ENCODE measurements at places on chromosomes 7 and 10.
A peak's percentile ranks its signal among the peaks of the same experiment; 100 is the strongest.

- H3K27me3 ChIP-seq = no peaks in the 10 kb centered on the region
- no peak overlapping the region for H3K27ac ChIP-seq
- peaks cover 4% of the 10 kb centered on the region for H3K4me1 ChIP-seq
- DNase-seq = peak; percentile 68
- H3K36me3 ChIP-seq = no peaks in the 10 kb centered on the region
Observed at GRCh38 chr7:151448261-151449252, 8.6 kb upstream of the CRYGN start.

DNA sequence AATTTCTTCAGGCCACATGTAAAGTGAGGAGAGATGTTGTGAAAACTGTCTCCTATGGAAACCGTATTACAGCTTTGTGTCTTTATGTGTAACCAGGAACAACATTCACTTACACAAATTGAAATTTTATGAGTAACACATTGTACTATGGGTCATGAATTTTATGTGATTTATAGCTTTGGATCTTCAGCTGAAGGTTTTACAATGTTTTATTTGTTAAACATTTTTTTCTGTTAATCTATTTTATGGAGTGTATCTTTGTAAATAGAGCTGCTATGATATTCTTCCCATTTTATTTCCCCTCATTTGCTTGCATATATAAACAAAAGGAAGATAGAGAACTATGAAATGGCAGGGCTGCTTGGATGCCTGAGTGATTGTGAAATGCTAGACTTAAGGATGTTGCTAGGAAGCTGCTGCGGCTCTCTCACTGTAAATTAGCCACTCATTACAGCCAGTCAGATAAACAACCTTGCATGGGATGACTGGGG is 104.5 kb upstream of the PCLO start:
- no peak overlapping the region for H3K4me3 ChIP-seq
- no peaks in the 10 kb centered on the region for H3K36me3 ChIP-seq
- no peak for DNase-seq
- no peaks in the 10 kb centered on the region for H3K27me3 ChIP-seq

DNA sequence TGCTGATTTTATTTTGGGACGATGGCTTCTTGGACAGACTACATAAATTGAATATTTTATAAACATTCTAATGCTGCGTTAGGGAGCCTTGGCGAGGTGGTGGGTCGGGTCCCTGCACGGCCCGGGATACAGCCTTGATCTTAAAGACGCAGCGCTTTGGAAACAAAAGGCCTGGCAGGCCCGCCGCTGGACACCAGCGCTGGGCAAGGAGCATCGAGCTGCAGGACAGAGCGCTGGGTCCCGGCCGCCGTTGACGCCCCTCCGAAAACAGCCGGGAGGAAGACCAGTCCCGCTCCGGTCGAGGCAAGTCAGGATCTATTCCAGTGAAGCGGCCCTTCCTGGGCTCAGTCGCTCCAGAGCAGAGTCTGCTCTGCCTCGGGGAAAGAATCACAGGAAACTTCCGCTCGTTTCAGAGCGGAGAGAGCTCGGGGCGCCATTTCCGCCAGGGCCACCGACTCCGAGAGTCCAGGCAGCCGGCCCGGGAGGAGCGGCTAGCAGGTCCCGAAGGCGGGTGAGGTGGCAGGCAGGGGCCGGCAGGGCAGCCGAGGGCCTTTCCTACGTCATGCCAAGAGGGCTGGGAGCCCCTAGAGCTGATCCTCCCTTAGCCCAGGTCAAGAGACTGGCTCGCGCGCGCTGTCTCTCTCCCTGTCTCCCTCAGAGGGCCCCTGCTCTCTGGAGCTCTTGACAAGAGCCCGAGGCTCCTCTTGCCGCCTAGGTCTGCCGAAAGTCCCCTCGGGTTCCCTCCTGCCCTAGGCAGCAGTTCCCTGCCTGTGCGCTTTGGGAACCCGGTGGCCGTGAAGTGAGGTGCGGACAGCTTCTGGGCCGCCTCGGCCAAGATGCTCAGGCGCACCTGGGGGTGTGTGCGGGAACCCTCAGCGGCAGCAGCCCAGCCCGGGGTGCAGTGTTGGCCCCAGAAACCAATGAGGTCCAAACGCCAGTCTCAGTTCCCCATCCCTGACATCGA is 1.4 kb upstream of the DRGX start:
- H3K27ac ChIP-seq = no peak overlapping the region
- no peaks in the 10 kb centered on the region for H3K36me3 ChIP-seq
- no peak overlapping the region for H3K4me3 ChIP-seq
- no peak for DNase-seq

DNA sequence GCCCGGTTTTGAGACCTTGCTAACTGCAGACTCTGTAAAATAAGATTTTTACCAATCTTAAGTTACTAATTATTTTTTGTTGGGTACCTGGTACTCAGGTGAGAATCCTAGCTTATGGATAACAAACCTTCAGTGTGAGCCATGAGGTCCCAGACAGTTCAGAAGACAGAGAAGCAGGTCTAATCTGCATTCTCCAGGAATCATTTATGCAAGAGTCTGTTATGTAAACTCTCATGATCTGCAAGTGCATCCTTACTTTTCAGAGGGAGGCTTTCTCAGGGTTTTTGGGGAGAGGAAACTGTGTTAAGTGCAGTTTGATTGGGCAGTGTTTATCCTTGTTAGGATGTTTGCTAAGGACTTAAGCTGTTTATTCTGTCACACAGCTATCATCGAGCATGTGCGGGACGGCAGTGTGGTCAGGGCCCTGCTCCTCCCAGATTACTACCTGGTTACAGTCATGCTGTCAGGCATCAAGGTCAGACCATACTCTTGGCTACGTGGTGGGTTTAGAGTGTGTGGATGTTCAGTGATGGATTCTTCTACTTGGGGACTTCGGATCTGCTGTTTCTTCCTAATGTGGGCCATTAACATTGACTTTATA is 50.2 kb downstream of the SND1 start:
- peaks cover 48% of the 10 kb centered on the region for H3K36me3 ChIP-seq
- no peaks in the 10 kb centered on the region for H3K27me3 ChIP-seq
- DNase-seq = no peak
- no peak overlapping the region for H3K27ac ChIP-seq

DNA sequence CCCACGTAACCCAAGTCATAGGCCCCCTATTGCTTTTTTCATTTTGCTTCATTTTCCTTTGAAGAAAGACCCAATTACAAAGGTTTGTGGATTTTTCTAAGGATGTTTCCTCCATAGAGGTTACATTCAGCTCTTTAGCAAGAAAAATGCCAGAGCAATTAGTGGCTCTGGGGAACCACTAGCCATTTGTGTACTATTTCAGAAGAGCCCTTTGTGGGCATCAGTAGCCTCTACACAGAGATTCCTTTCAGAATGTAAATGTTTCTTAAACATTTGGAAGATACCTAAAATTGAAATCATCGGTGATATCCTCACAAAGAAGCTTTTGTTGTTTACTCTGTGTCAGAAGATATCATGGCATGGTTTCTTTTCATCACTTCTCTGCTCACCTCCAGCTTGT is 291.0 kb upstream of the KMT2E start:
- H3K36me3 ChIP-seq = no peaks in the 10 kb centered on the region
- H3K4me1 ChIP-seq = no peaks in the 10 kb centered on the region
- no peak overlapping the region for H3K4me3 ChIP-seq
- no peaks in the 10 kb centered on the region for H3K27me3 ChIP-seq
- no peak overlapping the region for H3K27ac ChIP-seq
- no peak for DNase-seq

GRCh38 chr10:58693919-58694318 is 181.2 kb downstream of the BICC1 start:
- no peaks in the 10 kb centered on the region for H3K36me3 ChIP-seq
- no peak for DNase-seq
- H3K27me3 ChIP-seq = no peaks in the 10 kb centered on the region

DNA sequence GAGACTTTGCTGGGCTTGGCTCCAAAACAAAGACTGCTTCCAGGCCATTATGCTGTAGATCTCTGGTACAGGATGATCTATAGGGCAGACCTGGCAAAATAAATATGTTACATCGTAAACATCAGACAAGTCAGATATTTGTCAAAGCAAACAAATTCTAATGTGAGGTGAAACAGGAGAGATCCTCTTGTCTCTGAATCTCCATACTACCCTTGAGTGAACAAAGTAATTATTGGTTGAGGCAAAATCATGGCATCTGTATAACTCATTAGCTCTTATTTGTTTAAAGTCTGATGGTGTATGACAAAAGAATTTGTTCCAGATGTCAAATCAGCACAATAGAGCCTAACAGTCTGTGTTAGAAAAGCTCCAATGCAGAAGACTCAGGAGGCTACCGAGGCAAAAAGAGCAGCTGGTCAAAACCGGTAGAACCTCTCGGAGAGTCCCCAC is 1291.5 kb downstream of the TYW1 start:
- H3K4me3 ChIP-seq = no peak overlapping the region
- no peak for DNase-seq
- no peaks in the 10 kb centered on the region for H3K4me1 ChIP-seq
- H3K27ac ChIP-seq = no peak overlapping the region
- H3K27me3 ChIP-seq = no peaks in the 10 kb centered on the region

DNA sequence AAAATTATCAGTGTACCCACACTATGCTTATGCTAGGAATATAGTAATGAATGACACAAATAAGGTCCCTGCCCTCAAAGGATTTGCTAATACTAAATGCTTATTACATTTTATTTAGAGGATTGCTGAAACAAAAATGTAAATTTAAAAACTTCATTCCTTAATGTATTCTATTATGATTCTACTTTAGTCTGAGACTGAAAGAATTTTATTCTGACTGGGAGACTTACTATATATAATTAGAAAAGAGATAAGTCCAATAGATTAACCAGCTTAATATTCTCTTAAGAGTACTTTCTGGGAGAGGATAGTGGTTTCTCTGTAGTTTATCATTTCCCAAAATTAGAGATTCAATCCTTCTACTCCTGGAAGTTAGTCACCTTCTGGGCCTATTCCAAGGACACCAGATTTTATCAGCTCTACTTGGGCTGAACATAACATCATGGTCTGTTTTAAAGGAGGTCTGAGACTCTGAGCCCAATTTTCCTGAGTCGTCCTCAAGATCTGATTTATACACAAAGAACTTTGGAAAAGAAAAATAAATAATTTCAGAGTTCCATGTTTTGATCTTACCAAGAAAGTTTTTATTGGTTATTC is 41.1 kb downstream of the ASZ1 start:
- H3K36me3 ChIP-seq = no peaks in the 10 kb centered on the region
- H3K27me3 ChIP-seq = no peaks in the 10 kb centered on the region
- H3K4me1 ChIP-seq = no peaks in the 10 kb centered on the region

- H3K4me1 ChIP-seq = no peaks in the 10 kb centered on the region
- no peak overlapping the region for H3K27ac ChIP-seq
- no peaks in the 10 kb centered on the region for H3K36me3 ChIP-seq
Observed at GRCh38 chr10:35327790-35328403, 8.4 kb upstream of the CCNY start.

DNA sequence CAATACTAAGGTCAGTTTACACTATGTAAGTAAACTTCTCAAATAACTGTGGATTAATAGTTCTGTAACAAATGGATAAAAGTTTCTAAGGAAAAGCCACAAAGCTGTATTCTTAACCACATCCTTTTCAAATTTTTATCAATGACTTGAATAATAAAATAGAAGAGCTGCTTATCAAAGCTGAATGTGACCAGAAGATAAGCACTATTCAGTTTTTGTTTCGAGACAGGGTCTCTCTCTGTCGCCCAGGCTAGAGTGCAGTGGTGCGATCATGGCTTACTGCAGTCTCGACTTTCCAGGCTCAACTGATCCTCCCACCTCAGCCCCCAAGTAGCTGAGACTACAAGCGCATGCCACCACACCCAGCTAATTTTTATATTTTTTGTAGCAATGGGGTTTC is 17.0 kb downstream of the UPF2 start:
- no peak overlapping the region for H3K4me3 ChIP-seq
- H3K27me3 ChIP-seq = no peaks in the 10 kb centered on the region
- no peak overlapping the region for H3K27ac ChIP-seq
- DNase-seq = no peak

GRCh38 chr7:117480978-117481377 is 1.2 kb downstream of the CFTR start:
- H3K27me3 ChIP-seq = peaks cover 10% of the 10 kb centered on the region
- H3K4me1 ChIP-seq = peaks cover 3% of the 10 kb centered on the region
- DNase-seq = no peak
- H3K27ac ChIP-seq = no peak overlapping the region
- H3K36me3 ChIP-seq = no peaks in the 10 kb centered on the region
- H3K4me3 ChIP-seq = no peak overlapping the region

DNA sequence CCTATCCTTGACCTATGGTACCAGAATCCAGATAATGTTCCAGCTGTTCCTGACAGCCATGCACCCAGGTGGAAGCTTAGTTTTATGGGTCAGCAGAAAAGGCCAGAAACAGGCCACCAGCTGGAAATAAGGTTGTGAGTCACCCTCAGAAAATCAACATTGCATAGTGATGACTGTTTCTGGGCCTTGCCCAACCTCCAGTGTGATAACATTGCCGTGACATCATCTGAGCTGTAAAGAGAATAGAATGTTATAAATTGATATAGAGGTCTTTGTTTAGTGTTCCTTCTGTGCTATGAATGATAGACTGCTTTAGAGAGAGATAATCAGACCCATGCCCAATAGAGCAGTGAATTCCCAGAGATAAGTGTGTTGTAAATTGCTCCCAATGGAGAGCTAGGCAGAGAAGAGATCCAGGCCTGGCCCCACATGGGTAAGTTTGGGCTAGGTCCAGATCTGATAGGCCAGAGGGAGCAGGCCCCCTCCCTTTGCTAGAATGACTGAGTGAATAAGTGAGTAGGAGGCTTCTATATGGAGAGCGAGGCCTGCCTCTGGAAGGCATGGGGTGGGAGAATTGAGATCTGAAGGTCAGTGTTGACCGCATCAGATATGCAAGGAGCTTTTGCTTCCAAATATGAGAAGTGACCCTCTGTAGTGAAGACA is 14.2 kb upstream of the HPS1 start:
- H3K27me3 ChIP-seq = no peaks in the 10 kb centered on the region
- no peak overlapping the region for H3K4me3 ChIP-seq
- H3K36me3 ChIP-seq = no peaks in the 10 kb centered on the region
- H3K27ac ChIP-seq = no peak overlapping the region
- peaks cover 11% of the 10 kb centered on the region for H3K4me1 ChIP-seq

- no peak for DNase-seq
- no peak overlapping the region for H3K4me3 ChIP-seq
- H3K27ac ChIP-seq = no peak overlapping the region
- no peaks in the 10 kb centered on the region for H3K36me3 ChIP-seq
- H3K4me1 ChIP-seq = no peaks in the 10 kb centered on the region
- H3K27me3 ChIP-seq = no peaks in the 10 kb centered on the region
Observed at GRCh38 chr7:137689761-137690160, 157.0 kb downstream of the DGKI start.

DNA sequence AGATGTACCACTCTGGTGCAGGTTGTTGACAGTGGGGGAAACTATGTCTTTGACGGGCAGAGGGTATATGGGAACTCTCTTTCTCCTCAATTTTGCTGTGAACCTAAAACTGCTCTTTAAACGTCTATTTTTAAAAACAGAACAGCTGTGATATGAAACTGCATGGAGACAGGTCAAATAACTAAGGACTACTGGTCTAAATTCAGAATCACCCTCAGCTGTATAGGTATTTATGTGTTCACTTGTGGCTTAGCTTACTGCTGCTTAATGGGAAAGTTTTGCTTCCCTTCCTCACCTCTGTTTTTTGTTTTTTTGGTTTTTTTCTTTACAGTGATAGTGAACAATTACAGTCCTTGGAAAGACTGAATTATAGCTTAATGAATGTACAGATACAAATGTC is 86.9 kb upstream of the STRIP2 start:
- no peaks in the 10 kb centered on the region for H3K4me1 ChIP-seq
- no peak overlapping the region for H3K4me3 ChIP-seq
- no peak for DNase-seq
- H3K36me3 ChIP-seq = no peaks in the 10 kb centered on the region
- no peaks in the 10 kb centered on the region for H3K27me3 ChIP-seq

All from trophoblast cell (in vitro differentiated cells and primary cell).